OCI-LY7 (cell line): ENCODE measurements at places on chromosomes 6 and 20. TPM values are rescaled to one million over a fixed set of nuclear protein-coding genes. Genes with fewer than 3 reads are reported as not detected.

Gene SLPI
- not detected in 2 replicates for total RNA-seq

Gene CLDN20
- total RNA-seq = not detected in 2 replicates

GRCh38 chr6:33252759-33253158 is 18.9 kb downstream of the VPS52 start:
- DNase-seq = no peak

Gene CDH4
- total RNA-seq = not detected in 2 replicates

GRCh38 chr6:88858455-88858854 is 105.0 kb downstream of the RNGTT start:
- no peak for DNase-seq
